ENCODE measurements at places on chromosomes 2 and 18.

DNA sequence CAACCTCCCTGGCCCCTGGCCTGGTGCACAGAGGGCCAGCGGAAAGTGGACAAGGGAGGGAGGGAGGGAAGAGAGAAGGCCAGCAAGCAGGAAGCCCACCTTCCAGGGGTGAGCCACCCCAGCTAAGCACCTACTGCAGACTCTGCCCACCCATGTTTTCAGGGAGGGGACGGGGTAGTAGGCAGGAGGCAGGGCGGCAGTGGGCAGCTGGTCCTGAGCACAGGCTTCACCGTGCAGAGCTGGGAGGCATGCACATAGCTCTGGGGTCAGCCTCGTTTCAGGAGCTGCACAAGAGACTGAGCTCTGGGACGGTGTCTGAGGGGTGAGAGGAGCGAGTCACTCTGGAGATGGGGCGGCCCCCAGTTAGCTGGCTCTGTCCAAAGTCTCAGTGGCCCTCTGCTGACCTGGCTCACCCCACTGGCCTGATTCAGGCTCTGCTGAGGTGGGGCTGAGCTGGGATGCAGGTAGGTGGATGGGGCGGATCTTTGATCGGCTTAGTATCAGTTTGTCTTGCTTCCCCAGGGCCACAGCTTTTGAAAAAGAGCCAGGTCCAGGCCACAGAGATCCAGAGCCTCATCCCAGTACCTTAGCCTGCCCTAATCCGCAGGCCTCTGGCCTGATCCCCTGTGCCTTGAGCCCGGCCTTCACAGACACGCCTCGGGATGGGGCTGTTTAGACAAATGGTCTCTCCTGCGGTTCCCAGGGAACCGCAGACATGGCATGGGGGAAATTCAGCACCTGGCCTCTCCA is 3.7 kb downstream of the NMUR1 start:
- no peaks in the 10 kb centered on the region for H3K27me3 ChIP-seq
- H3K4me1 ChIP-seq: no peaks in the 10 kb centered on the region
- no peak for DNase-seq
- H3K27ac ChIP-seq: no peak overlapping the region

GRCh38 chr2:189657867-189658266 is 3.4 kb upstream of the ASNSD1 start:
- H3K36me3 ChIP-seq: no peaks in the 10 kb centered on the region
- H3K27me3 ChIP-seq: no peaks in the 10 kb centered on the region
- no peak overlapping the region for H3K4me3 ChIP-seq
- H3K4me1 ChIP-seq: no peaks in the 10 kb centered on the region

GRCh38 chr2:36356990-36357846 is 1.6 kb downstream of the CRIM1 start:
- H3K27ac ChIP-seq: peak overlapping the region; percentile 93
- H3K27me3 ChIP-seq: no peaks in the 10 kb centered on the region
- peak; percentile 48 for DNase-seq
- peak overlapping the region; percentile 87 for H3K4me3 ChIP-seq
- no peaks in the 10 kb centered on the region for H3K36me3 ChIP-seq

DNA sequence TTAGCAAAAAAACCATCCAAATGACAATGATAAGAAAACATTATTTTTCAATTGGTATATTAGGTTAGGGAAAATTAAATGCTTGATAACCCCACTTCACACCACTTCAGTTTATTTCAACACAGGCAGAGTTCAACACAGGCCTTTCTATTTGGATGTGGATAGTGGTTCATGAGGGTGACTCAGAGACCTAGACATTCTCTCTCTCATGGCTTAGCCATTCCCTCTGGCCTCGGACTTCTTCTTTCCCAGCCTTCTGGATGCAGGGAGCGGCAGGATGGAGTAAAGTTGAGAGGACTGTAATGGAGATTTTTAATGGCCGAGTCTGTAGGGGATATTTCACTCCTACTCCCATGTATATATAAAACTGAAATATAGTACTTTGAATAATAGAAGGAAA is 109.7 kb downstream of the CTNNA2 start:
- H3K36me3 ChIP-seq: no peaks in the 10 kb centered on the region
- no peaks in the 10 kb centered on the region for H3K4me1 ChIP-seq
- no peak for DNase-seq
- H3K4me3 ChIP-seq: no peak overlapping the region
- no peaks in the 10 kb centered on the region for H3K27me3 ChIP-seq
- no peak overlapping the region for H3K27ac ChIP-seq

- H3K36me3 ChIP-seq: no peaks in the 10 kb centered on the region
- H3K27me3 ChIP-seq: no peaks in the 10 kb centered on the region
- no peak for DNase-seq
- no peak overlapping the region for H3K27ac ChIP-seq
- H3K4me1 ChIP-seq: no peaks in the 10 kb centered on the region
These were observed 19.2 kb upstream of the ASXL2 start for GRCh38 chr2:25897506-25897905.

DNA sequence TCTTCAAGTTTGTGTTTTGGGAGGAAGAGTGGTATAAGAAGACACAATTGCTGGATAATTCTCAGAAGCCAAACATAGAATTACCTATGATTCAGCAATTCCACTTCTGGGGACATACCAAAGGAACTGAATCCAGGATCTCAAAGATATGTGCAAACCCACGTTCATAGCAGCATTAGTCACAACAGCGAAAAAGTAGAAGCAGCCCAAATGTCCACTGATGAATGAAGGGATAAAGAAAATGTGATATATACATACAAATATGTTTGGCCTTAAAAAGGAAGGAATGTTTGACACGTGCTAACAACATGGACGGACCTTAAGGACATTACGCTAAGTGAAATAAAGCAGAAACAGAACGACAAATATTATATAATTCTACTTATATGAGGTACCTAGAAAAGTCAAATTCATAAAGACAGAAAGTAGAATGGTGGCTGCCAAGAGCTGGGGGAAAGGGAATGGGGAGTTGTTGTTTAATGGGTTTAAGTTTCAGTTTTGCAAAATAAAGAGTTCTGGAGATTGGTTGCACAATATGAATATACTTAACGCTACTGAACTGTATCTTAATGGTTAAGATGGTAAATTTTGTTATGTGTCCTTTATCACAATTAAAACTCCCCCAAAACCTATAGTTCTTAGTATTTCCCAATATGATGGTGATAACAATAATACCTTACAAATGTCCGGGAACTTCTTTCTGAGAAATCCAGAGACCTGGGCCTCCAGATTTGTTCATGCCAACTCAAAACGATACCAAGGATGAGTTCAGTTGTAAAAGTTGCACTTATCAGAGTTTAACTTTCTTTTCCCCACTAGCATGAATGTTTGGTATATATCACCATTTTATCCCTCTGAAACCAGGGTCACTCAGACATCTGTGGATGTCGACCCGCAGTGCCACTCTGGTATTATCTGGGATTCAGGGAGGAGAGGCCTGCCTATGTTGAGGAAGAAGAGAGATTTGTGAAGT is 33.7 kb upstream of the WIPF1 start:
- H3K4me1 ChIP-seq: peaks cover 6% of the 10 kb centered on the region
- peak overlapping the region; percentile 89 for H3K27ac ChIP-seq
- no peak overlapping the region for H3K4me3 ChIP-seq

DNA sequence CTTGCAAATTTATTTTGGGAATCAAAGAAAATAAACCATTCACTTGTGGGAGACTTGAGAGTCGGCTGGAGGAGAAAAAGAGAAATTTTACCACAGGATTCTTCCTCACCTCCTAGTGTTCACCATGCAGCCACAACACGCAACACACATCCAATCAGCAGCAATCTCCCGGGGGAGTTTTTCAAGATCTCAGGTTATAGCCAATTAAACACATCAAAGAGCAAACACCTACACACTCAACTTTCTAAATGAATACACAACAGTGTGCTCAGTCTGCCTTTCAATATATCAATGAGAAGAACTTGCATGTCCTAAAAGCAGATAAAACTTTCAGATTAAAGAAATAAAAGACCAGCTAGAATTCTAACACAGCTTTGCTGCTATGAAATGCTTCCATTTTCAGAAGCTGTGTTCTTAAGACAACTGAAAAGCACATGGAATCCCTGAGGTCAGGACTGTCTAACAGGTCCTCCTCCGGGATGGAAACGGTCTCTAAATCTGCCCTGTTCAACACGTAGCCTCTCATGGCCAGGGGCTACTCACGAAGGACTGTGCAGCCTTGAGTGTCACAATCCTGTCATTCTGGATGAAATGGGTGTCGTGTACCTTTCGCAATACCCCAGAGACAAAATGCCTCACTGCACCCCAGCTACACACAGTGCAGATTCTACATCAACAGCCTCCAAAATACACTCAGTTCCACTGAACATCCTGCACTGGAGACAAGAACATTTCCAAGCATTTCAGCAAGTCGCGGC is 84.2 kb downstream of the ZNF516 start:
- peak overlapping the region; percentile 90 for H3K27ac ChIP-seq
- no peaks in the 10 kb centered on the region for H3K4me1 ChIP-seq
- DNase-seq: no peak
- H3K4me3 ChIP-seq: peak overlapping the region; percentile 7
- H3K36me3 ChIP-seq: no peaks in the 10 kb centered on the region
- no peaks in the 10 kb centered on the region for H3K27me3 ChIP-seq
